Stimulated activated CD8-positive, alpha-beta memory T cell treated with anti-CD3 and anti-CD28 coated beads, Interleukin-4, amount 100 ng/mL, for 4 hours (primary cell): ENCODE measurements at places on chromosomes 6 and 20.

DNA sequence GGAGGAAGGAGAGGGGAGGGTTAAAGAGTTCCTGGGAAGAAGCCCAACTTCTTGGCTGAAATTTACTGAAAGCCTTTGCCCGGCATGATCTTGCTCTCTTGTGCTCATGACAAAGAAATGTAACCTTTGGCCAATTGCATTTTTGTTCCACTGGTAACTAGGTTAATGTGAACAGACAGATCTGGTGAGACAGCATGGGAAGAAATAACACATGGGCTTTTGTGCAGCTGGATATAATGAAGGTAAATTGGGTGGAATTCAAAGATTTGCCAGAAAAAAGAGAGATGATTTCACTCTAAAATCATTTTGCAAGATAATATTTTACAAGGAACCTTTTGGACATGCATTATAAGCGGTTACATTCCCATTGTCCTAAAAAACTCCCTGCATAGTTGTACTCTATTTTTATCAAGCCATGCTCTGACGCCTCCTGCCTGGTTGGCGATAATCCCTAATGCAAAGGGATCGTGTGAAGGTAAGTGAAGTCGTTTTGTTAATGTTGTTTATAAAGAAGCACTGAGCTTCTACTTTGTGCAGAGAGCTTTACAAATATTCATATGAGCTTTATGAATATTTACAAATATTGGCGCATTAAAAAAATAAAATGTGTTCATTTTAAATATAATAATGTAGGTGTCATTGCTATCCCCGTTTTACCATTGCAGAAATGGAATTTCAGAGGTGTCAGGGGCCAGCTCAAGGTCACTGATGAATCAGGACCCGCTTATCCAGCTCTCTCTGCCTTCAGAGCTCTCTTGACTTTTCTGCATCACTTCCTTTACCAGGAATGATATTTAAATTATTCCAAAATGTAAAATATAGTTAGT, 161.3 kb upstream of the AGPAT4 start:
- DNase-seq = no peak

- DNase-seq = no peak
Measured at GRCh38 chr6:132142768-132143167, 191.6 kb upstream of the CCN2 start.

- DNase-seq = no peak
Measured at GRCh38 chr6:128757961-128758360, 125.0 kb upstream of the LAMA2 start.

DNA sequence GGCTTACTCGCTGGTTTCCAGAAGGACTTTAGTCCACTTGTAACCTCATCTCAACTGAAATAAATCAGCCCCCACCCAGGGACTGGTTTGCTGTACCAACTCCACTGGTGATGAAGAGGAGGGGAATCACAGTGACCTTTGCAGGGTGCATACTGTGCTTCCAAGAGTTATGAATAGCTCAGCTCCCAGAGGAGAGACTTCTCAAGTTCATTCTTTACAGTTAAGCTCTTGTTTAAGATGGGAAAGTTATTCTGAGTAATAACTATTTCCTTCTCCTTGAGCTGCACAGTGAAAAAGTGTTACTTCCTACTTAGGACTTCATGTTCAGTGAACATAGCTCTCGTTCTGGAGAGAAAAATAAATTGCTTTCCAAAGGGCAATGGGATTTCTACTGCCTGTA, 166.5 kb upstream of the ECI2 start:
- no peak for DNase-seq

GRCh38 chr6:141501616-141502015, 631.1 kb upstream of the GJE1 start:
- no peak for DNase-seq

GRCh38 chr20:44143936-44144335, 43.1 kb downstream of the JPH2 start:
- no peak for DNase-seq

- no peak for DNase-seq
Measured at GRCh38 chr6:1603708-1604107, 6.0 kb upstream of the FOXC1 start.

GRCh38 chr6:105226598-105227294, 46.9 kb upstream of the POPDC3 start:
- no peak for DNase-seq

DNA sequence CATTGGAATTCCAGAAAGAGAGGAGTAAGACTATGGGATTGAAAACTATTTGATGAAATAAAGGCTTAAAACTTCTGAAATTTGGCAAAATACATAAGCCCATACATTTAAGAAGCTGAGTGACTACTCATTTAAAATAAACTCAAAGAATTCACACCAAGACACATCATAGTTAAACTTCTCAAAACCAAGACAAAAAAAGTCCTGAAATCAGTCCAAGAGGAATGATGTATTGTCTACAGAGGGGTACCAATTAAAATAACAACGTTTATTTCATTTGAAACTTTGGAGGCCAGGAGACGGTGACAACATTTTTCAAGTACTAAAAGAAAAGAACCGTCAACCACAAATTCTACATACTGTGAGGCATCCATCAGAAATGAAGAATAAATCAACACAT, 841.4 kb upstream of the MAP3K7 start:
- no peak for DNase-seq

DNA sequence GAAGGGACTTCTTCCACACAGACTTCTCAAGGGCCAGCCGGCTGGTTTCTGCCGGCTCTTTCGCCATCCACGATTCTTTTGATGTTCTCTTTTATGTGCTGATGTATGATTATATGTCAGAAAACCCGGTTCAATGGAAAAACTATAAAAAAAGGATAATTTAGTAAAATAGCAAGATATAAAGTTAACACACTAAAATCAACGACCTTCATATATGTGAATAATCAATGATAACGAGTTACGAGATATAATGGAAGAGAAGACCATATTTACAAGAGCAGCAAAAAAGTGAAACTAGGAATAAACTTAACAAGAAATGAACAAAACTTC, 540 bp upstream of the ZSCAN12 start:
- no peak for DNase-seq

GRCh38 chr6:72522735-72523141, 99.1 kb upstream of the KCNQ5 start:
- no peak for DNase-seq

DNA sequence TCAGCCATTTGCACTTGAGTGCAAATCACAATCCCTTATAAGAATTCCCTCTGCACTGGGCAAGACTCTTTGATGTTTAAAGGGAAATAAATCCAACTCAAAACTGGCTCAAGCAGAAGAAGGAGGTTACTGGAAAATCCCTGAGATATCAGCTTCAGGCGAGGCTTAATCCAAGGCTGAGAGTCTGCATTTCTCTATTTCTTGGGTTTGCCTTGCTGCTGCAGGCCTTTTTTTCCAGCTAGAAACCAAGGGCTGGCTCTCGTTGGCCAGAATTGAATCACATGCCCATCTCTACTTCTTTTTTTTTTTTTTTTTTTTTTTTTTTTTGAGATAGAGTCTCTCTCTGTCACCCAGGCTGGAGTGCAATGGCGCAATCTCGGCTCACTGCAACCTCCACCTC, 11.7 kb downstream of the HCK start:
- no peak for DNase-seq

DNA sequence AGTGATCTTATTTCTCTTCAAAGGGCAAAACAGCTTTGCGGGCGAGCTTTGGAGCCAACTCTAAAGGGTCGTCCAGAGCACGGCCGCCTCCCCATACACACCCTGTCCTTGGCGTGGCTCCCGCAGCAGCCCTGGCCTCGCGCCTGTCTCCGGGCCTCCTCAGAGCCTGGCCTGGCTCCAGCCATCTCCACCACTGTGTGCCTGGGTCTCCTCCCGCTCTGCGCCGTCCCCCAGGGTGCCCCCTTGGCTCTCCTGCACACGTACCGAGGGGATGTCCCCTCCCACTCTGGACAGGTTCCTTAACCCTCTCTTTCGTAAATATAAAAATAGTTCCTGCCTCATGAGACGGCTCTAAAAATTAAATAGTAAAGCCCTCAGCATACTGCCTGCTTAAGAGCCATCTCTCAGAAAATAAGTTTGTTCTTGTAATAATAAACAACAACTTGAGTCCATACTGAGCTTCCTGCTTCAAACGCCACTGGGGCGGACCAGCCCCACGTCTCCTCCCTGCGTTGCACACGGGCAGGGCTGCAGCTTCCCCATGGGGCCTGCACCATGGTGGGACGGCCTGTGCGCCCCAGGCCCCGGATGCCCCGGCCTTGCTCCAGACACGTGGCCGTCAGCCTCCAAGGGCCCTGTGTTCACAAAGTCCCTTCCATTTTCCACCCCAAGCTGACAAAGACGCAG, 226.2 kb downstream of the TTLL2 start:
- DNase-seq = no peak

GRCh38 chr20:11067359-11067758, 393.6 kb upstream of the JAG1 start:
- DNase-seq = no peak

- no peak for DNase-seq
Measured at GRCh38 chr6:1667012-1667804, 57.5 kb downstream of the FOXC1 start.

DNA sequence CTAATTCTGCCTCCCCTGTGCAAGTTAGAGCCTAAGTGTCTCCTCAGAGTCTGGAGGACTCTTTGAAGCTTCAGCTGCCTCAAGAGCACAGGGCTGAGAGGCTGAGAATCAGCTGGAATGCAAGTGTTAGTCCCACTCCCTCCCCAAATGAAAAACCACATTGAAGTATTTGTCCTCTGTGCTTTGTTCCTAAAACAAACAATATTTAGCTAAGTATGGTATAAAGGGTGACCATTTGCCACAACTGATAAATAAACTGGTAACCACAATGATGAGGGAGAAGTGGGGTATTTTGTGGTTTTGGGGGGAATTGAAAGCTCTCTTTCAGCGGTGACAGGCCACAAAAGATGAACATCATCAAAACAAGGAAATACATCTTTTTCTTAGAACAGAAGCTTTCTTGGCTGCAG, 91.7 kb upstream of the HDDC2 start:
- no peak for DNase-seq

DNA sequence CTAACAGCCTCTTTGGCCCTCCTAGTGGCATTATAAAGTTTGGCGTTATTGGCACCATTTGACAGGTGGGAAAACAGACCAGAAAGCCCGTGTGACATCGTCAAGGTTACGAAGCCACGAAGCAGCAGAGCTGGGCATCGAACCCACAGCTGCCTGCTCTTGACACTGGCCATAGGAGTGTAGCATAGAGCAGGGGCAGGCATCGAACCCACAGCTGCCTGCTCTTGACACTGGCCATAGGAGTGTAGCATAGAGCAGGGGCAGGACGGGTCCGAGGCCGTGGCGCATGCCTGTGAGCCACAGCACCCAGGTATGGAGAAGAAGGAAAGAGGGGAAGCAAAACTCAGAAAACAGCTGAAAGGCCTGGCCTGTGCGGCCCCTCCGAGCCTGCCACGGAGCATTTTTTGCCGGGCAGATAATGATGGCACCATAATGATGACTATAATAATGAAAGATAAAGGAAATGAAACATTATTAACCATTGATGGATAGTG, 33.1 kb downstream of the CDH4 start:
- no peak for DNase-seq

GRCh38 chr20:50246367-50247195, 56.0 kb downstream of the CEBPB start:
- no peak for DNase-seq

- no peak for DNase-seq
Measured at GRCh38 chr6:132612449-132613108, 11.5 kb downstream of the TAAR2 start.

- DNase-seq = no peak
Measured at GRCh38 chr6:144340541-144341371, 55.6 kb downstream of the UTRN start.

DNA sequence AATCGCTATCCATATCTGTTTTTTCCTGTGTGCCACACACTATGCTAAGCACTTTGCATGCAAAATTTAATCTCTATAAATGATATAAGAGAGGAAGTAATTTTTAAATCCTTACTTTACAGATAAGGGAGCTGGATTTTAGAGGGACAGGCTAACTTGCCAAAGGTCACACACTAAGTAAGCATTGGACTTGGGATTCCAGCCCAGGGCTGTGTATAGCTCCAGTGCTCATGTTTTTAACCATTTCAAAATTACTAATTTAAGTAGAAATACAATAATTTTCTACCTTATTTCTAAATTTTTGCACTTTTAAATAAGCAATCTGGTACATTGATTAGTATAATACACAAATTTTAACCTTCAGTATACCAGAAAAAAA, 144.6 kb downstream of the UST start:
- no peak for DNase-seq

DNA sequence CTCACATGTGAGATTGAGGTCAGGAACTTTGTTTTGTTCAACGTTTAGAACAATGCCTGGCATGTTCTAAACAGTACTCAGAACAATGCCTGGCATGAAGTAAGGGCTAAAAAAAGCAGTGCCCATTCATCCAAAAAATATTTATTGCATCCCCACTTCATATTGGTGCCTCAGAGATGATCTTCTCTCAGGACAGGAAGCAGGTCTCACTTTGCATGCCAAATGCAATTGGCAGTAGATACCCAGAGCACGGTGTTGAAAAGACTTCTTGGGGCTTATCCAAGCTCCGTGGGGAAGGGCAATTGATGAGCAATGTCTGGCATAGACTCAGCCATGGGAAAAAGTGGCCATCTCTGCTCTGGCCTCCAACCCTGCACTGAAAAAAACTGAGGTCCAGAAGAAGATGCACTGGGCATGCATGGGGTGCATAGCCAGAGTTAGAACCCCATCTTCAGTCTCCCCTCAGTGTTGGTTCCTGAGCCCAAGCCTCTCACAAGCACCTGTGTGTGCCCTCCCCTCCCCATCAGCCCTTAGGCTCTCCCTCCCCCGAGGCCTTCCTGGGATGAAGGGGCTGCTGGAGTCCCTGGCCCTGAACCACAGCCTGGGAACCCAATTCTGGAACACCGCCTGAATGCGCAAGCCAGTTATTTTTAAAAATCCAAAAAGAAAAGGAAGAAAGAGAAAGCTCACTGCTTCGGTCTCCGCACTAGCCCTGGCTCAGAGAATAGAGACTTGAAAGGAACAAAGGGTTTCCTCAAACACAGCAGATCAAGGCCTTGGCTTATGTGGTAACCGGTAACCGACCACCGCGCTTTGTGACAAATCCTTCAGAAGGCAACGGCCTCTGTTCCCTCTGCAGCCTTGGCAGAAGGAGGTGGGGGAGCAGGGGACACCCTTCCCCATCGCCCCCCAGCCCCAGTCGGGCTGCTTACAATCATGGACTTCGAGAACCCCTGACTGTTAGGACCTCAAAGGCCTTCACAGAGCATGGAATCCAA, 78.5 kb upstream of the SIRPA start:
- no peak for DNase-seq
